Endothelial cell of umbilical vein (primary cell): ENCODE measurements at places on chromosomes 4 and X.

GRCh38 chr4:150569384-150569987 is 12.5 kb upstream of the MAB21L2 start:
- no peak for DNase-seq

DNA sequence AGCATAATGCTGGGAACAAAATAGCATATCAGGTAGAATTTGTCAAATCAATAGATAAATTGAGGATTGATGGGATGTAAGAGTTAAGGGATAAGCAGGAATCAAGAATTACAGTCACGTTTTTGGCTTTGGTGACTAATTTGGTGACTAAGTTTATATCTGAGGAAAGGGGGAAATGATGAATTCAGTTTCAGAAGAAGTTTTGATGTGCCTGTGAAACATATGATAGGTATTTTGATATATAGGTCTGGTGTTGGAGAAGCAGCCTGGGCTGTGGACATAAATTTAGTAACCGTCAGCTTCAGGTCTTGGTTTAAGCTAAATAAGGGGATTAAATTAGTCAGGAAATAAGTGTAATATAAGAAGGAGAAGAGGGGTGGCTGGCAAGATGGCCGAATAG is 79.0 kb upstream of the EDA2R start:
- DNase-seq = no peak

- DNase-seq = no peak
Observed at GRCh38 chr4:169340834-169341233, 70.1 kb upstream of the SH3RF1 start.

GRCh38 chr4:85686398-85686797 is 211.4 kb downstream of the ARHGAP24 start:
- DNase-seq = no peak

DNA sequence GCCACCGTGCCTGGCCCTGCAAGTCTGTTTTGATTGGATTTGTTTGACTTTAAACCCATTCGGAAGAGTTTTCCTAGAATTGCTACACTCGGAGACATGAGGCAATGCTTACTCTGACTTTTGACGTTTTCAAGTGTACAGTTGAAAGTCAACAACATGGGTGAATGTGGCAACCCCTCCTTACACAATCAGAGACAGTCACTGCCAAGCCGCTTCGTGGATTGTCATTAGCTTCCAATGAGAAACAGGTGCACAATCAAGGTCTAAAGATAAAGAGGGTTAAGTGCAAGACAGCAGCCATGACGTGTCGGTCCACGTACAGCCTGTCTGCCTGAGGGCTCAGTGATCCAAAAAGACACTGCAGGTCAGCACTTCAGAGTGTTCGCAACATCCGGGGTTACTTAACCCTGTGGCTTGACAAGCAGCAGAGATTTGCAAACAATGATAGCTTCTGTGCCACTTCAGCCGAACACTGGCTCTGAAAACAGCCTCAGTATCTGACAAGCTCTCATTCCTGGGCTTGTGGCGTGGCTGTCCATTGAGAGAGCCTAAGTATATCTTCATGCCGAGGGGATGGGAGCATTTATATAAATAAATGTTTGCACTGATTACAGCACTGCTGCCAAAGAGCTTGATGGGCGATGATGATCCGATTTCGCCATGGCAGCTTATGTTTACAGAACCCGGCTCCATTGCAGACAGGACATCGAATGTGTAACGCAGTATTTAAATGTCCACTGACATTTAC is 180.0 kb downstream of the DHRSX start:
- no peak for DNase-seq

- DNase-seq = no peak
Observed at GRCh38 chr4:119653990-119654389, 25.4 kb upstream of the PDE5A start.

DNA sequence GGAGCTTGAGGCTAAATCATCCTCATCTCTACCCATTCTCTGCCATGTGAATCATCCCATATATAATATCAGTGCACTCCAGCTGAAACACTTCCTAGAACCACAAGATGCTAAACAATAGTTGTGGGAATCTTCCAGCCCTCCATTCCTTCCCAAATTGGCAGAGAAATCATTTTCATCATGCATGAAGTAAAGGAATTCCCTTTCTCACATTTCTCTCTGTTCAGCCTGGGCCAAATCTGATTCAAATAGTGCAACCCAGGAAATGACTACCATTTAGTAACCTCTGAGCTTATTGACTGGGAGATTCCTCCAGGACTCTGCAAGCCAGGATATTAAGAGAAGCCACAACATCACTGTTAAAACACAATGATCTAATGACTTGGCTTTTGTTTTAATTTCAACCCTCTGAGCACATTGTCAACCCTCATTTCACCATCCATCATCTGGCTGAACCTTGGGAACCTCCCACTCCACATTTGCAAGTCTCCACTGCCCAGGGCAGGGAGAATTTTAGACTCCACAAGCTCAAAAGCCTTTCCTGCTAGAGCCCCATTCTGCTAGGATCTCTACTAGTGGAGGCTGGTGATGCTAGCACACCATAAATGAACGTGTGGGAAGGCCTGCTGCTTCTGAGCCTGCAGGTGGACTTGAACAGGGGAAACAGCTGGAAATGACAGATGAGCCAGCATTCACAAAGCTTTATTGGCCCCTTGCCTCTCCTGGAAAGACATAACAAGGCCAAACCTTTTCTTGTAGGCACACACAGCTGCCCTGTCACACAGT is 133.9 kb downstream of the TET2 start:
- peak; percentile 24 for DNase-seq

- no peak for DNase-seq
Observed at GRCh38 chr4:111696505-111696904, 448.7 kb upstream of the FAM241A start.

GRCh38 chr4:79210636-79211049 is 115.2 kb downstream of the NAA11 start:
- no peak for DNase-seq

GRCh38 chr4:99966692-99967091 is 16.6 kb upstream of the H2AZ1 start:
- DNase-seq = no peak

DNA sequence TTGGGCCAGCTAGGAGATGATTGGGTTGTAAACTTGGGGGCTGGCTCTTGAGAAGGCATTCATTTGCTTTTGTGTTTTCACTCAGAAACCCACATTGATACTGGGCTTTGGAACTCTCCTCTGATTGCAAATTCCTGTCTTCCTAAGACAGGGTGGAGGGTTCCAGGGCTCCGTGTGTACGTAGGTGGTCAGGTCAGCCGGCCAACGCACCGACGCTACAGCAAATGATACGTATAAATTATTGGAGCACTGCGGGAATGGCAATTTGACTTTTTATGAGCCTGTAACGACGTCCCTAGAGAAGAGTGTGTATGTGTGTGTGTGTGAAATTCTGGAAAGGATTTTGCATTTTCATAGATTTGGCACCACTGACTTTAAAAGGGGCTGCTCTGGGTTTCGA is 236.9 kb downstream of the SHOX start:
- no peak for DNase-seq

- no peak for DNase-seq
Observed at GRCh38 chrX:48002319-48002718, 1.5 kb downstream of the ZNF182 start.

GRCh38 chr4:88146891-88147290 is 11.5 kb downstream of the ABCG2 start:
- no peak for DNase-seq

DNA sequence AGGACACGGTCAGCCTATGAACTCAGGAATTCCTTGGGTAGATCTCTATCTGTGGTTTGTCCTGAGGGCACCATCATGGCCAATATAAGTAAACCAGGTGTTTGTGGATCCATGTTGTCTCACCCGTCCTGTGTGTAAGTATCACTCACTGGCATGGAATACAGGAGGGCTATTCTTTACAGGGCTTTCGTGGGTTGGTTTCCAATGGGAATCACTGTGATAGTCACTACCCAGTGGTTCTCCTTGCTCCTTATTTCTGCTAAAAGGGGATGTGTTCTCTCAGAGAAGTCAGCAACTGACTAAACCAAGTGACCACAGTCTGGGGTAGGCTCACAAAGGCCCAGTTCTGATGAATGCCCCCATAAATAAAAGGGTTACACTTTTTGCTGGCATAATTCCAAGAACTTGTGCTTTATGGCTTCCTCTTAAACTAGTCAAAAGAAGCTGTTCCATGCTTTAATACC is 236.7 kb upstream of the JADE1 start:
- peak; percentile 80 for DNase-seq

- DNase-seq = no peak
Observed at GRCh38 chr4:151753056-151753455, 7.8 kb downstream of the GATB start.

DNA sequence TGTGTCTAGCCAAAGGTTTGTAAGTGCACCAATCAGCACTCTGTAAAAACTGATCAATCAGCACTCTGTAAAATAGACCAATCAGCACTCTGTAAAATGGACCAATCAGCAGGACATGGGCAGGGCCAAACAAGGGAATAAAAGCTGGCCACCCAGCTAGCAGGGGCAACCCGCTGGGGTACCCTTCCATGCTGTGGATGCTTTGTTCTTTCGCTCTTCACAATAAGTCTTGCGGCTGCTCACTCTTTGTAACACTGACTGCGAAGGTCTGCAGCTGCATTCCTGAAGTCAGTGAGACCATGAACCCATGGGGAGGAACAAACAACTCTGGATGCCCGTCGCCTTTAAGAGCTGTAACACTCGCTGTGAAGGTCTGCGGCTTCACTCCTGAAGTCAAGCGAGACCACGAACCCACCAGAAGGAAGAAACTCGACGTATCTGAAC is 14.3 kb downstream of the HNRNPDL start:
- DNase-seq = no peak

GRCh38 chr4:148954011-148954749 is 512.0 kb upstream of the NR3C2 start:
- DNase-seq = no peak

DNA sequence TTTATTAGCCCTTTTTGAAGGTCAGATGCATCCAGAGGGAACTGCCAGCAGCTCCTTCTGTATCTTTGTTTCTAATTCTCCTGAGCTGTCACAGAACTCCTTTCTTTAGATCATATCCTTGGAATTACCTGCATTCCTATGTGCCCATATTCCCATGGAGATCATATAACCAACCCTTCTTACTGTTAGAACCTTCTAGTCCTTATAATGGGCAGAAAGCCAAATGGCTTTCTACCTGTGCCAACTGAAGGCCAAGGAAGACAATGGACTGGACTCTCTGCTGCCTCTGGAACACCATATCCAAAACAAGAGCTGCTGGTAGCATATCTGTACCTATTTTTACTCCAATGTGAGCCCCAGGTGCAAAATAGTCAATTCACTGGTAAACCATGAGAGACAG is 60.7 kb downstream of the TBC1D9 start:
- no peak for DNase-seq

GRCh38 chr4:155956461-155956860 is 2.8 kb upstream of the CTSO start:
- DNase-seq = no peak

- no peak for DNase-seq
Observed at GRCh38 chrX:15014281-15014680, 141.1 kb downstream of the MOSPD2 start.

DNA sequence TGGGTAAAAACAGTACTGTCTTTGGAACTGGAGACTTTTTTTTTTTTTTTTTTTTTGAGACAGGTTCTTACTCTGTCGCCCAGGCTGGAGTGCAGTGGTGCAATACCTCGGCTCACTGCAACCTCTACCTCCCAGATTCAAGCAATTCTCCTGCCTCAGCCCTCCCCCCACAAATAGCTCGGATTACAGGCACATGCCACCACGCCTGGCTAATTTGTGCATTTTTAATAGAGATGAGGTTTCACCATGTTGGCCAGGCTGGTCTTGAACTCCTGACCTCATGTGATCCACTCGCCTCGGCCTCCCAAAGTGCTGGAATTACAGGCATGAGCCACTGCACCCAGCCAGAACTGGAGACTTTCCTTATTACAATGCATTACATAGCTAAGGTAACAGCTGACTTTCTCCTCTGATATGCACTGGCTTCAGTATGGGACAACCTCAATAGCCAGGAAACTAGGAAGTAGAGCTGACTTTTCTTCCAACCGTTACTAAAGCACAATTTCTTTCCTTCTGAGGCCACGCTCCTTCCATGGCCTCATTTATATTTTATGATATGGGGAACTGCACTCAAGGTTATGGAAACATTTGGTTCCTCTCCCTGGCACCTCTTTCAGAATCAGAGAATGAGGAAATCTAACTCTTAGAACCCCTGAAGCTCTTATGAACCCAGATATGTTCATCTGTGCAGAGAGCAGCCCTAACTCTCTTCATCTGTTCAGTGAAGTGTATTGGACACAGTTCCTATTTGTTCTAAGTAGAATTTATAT is 53.5 kb upstream of the FAM9B start:
- no peak for DNase-seq

- no peak for DNase-seq
Observed at GRCh38 chr4:19728773-19729172, 522.9 kb upstream of the SLIT2 start.

- DNase-seq = no peak
Observed at GRCh38 chr4:167196344-167197012, 37.8 kb downstream of the SPOCK3 start.

DNA sequence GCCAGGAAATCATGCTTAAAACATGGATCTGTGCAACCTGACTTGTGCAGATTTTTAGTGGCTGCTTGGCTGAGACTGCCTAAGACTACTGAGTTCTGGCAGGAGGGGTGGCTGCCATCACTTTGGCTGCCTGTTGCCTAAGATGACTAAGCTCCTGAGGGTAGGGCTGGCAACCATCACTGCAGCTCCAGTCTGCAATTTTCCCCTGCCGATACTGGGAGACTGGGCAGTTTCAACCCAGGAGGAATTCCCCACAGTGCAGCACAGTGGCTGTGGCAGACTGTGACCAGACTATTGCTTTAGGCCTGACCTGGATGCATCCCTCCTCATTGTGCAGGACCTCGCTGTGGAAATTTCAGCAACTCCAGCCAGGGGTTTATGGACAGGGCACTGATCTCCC is 544.9 kb downstream of the ANKRD50 start:
- no peak for DNase-seq

DNA sequence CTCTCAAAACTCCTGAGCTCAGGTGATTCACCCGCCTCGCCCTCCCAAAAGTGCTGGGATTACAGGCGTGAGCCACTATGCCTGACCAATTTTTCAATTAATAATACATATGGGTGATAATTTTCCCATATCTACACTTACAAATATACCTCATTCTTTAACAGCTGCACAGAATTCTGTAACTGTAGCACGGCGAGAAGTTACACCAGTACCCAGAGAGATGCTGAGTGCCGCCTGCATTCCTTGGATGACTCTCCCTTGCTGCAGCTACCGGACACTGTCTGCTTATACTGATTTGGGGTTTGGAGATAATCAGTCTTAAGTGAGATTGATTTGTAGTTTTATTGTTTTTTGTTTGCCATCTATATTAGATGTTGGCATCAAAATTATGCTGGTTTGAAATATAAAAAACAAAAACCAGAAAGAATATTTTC is 5.8 kb downstream of the TIFA start:
- DNase-seq = no peak

GRCh38 chr4:3436798-3437581 is 4.8 kb upstream of the HGFAC start:
- peak; percentile 46 for DNase-seq

DNA sequence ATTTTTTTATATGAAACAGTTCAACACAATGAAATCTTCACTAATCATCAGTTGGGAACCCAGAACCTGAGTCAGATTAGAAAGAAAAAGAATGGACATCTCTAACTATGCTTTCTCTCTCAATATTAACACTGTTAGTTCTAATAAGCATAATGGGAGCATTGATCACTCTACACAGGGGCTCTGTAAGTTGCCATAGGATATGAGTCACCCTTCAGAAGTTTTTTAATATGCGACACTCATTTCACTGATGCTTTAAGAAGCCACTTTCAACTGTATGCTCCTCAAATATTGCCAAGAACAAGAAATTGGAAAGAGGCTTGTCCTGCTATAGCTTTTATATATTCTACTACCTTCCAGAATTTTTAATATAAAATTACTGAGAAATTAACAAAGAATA is 187.0 kb downstream of the AASDH start:
- DNase-seq = no peak

GRCh38 chr4:139659735-139660424 is 5.7 kb upstream of the MGST2 start:
- peak; percentile 8 for DNase-seq
